Caudate nucleus (tissue), 63 donors: ENCODE measurements at places on chromosomes 7 and 10.

GRCh38 chr10:127210936-127211466, 14.6 kb upstream of the INSYN2A start:
- DNase-seq, result no peak

- no peak for DNase-seq
Measured at GRCh38 chr10:47034441-47035051, 123.3 kb downstream of the PTPN20 start.

GRCh38 chr10:110353244-110354119, 48.8 kb upstream of the SMNDC1 start:
- no peak for DNase-seq

DNA sequence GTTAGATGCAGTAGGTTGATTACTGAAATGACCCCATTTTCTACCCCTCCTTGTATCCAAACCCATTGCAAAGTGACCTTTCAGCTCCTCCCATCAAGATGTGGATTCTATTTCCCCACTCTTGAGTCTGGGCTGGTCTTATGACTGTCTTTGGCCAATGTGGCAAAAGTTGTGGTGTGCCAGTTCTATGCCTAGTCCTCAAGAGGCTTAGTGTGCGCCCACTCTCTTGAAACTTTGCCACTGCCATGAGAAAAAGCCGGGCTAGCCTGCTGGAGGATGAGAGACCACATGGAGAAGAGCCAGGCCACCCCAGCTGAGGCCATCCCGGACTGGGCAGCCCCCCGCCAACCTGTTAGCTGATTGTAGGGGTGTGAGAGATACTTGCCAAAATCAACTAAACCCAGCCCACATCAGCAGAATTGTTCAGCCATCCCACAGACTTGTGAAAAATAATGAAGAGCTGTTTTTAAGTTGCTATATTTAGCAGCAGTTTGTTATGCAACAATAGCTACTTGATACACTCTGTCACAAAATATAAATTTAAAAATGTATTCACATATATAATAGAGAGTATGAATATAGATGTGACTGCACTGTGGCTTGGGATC, 131.0 kb upstream of the PALS2 start:
- DNase-seq, result no peak

- no peak for DNase-seq
Measured at GRCh38 chr7:55524558-55525310, 47.6 kb downstream of the VOPP1 start.
